ENCODE measurements at places on chromosomes 6 and 20.

GRCh38 chr6:161761966-161762365, 488.1 kb upstream of the AGPAT4 start:
- DNase-seq = no peak

- no peak for DNase-seq
Measured at GRCh38 chr6:14642842-14643241, 525.3 kb downstream of the CD83 start.

DNA sequence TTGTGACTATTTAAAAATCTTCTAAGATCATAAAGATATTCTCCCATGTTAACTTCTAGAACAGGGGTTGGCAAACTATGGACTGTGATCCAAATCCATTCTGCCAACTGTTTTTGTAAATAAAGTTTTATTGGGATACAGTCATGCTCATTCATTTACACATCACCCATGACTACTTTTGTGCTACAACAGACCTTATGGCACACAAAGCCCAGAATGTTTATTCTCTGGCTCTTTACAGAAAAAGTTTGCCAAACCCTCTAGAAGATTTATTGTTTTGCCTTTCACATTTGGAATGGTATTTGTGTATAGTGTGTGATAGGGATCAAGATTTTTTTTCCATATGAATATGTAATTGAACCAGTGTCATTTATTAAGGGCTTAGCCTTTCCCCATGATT, 341.7 kb downstream of the CD83 start:
- DNase-seq = no peak

GRCh38 chr20:10779911-10780310, 106.1 kb upstream of the JAG1 start:
- DNase-seq = no peak
